ENCODE measurements at places on chromosomes 2 and 18.

DNA sequence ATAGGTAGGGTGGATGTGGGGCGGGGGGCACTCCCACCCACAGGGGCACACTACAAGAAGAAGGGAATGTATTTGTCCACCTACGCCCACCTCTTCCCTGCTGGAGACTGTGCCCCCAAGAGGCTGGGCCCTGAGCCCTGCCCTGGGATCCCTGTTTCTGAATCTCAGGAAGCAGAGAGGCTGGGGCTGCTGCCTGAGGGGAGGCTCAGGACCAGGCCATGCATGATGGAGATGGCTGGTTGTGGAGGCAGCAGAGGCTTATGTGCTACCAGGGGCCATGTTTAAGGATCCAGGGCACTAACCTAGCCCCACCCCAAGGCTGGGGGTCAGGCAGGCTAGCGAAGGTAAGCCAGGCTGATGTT is 81.1 kb upstream of the OTOF start:
- no peak for DNase-seq

GRCh38 chr2:38065502-38066135 is 10.3 kb downstream of the CYP1B1 start:
- DNase-seq = no peak

- no peak for DNase-seq
These were observed 29.1 kb downstream of the PPM1B start for GRCh38 chr2:44197816-44198215.

DNA sequence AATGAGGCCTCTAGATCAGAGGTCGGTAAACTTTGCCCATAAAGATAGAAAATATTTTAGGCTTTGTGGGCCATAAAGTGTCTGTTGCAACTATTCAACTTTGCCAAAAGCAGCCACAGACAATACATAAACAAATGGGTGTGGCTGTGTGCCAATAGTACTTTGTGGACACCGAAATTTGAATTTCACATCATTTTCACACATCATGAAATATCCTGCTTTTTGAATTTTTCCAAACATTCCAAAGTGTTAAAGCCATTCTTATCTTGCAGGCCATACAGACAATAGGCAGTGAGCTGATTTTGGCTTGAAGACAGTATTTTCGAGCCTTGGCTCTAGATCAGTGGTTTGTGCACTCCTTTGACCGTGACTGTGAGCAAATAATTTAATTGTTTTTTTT is 51.1 kb upstream of the EPC2 start:
- no peak for DNase-seq

- no peak for DNase-seq
These were observed 508 bp downstream of the CD8A start for GRCh38 chr2:86790134-86790675.

DNA sequence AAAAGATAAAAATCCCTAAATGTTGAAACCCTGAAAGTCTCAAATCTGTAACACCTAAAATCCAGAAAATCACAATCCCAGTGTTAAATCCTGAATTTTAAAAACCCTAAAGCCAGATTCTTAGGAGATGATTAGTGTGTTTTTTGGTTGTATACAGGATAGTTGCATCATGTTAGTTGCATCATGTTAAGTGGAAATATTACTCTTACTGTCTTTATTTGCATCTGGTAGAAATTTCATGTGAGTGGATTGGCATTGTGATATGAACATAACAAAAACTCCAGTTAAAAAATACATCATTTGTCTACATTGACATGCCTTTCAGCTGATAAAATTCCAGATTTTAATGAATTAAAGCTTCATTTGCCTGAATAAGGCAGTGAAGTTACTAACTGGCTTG is 683.1 kb upstream of the ACVR2A start:
- DNase-seq = no peak

GRCh38 chr2:8265476-8266226 is 416.2 kb upstream of the ID2 start:
- DNase-seq = no peak

GRCh38 chr2:121082191-121082590 is 202.8 kb downstream of the TFCP2L1 start:
- DNase-seq = no peak

DNA sequence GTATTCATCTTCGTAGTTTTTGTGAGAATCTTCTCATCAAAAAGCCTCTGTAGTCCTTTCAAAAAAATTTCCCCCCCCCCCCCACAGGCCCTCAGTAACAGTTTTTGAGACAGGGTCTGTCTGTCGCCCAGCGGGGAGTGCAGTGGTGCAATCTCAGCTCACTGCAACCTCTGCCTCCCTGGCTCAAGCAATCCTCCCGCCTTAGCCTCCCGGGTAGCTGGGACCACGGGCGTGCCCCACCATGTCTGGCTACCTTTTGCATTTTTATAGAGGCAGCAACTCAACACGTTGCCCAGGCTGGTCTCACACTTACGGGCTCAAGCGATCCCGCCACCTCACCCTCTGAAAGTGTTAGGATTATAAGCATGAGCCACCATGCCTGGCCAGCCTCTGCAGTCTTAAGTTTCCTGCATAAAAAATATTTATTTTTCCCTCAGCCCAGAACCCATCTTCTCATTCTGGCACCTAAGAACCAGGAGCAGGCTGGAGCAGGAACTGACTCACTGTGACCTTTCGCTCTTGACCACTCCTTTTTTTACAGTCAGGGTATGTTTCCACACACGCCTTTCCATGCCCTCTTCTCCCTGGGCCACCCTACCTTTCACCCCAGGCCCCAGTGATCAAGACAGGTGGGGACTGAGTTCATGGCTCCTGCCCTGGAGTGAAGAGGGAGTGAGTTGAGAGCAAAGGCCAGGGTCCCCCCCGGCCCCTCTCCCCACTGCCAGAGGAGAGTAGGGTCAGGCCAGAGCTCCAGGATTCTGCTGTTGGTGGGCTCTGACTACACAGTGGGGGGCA is 32.5 kb upstream of the NT5DC4 start:
- no peak for DNase-seq

DNA sequence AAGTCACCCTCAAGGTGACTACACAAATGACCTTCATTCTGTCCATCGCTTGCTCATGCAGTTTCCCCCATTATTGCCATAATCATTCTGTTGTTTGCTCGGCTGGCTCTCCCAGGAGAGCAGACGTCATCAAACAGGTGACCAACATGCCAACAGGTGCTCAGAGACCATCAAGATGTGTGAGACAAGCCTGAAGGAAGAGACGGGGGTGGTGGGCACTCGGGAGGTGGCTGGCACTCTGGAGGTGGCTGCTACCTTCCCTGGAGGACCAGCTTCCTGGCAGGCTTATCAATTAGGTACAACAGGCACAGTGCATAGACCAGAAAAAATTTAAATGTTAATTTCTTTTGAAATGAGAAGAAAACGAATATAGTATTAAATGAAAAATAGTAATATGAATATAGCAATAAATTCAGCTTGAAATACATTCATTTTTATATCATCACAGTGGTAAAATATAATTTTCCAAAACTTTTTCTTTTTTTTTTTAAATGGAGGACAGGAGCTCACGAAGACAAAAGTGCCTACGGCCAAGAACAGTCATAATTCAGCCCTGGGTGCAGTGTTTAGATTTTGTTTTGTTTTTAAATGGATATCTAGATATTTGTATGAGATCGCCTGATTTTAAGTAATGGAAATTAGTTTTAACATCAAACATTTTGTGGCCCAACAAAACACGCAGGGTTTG is 16.9 kb upstream of the HAAO start:
- no peak for DNase-seq

DNA sequence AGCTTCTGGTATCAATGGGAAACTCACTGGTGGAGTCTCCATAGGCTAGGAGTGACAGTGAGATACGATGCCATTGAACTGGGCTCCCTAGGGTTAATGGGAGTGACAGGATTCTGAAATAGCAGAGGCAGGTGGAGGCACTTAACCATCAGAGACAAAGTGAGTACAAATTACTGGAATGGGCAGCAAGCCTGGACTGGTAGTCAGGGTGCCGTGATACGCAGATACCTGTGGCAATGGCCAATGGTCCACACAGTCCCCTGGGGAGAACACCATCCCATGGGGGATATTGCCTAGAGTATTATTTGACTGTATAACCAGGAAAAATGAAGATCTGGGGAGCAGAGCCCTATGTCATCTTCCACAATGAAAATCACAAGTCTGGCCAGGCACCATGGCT is 17.3 kb downstream of the CHCHD5 start:
- no peak for DNase-seq
